ENCODE measurements at places on chromosomes 3 and 15. TPM values are rescaled to one million over a fixed set of nuclear protein-coding genes. Genes with fewer than 3 reads are reported as not detected.

Gene ZNF662
- 7.7 TPM for total RNA-seq

Gene COL6A5
- not detected for total RNA-seq

DNA sequence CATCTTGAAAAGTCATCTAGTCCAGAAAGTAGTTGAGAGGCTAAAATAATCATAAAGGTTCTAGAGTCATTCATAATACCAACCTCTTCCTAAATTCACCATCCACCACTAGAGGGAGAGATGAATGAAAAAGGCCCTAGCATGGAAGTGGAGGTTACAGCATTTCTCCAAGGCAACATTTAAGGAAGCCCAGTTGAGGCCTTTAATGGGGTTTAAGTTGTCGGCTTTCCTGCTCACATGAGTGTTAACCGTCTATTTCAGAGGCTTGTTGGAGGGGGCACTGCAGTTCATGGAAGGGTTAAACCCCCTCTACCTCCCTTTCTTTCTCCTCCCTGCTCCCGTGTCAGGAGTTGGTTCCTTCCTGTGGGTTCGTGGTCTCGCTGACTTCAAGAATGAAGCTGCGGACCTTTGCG, 3.8 kb upstream of the SLCO3A1 start:
- DNase-seq = no peak

DNA sequence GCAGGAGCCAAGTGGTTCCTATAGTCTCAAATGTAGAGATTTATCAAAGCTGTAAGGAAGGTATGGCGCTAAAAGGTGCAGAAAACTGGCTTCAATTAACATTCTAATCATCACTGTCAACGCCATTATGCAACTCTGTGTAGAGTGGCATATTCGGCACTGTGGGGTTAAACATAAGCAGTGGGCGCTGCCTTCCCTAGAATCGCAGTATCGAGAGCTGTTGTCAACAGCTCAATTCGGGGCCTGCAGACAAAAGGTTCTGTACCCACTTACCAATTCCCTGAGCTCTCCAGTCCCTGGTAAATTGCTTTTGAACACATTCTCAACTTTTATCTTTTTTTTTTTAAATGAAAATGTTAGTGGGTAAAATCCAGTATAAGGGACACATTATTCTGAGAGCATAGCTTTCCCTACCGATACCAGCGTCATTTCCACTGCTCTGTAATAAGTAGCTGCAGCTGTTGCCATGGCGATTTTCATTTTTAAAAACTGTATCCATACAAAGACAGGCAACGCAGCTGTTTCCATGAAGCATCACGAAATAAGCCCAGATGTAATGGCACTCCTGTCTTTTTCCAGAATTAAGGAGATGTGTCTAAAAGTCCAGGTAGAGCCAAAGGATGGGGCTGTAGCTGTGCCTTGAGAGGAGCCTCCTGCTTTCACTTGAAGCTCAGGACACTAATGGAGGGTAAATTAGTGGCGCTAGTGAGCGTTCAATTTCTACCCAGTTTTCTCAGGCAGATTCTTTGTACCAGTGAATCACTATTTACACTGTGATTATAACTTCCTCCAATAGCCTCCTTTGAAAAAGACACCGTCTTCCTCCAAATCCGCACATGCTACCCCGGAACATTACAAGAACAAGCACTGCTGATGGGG, 250.3 kb downstream of the SLC9A9 start:
- no peak for DNase-seq

DNA sequence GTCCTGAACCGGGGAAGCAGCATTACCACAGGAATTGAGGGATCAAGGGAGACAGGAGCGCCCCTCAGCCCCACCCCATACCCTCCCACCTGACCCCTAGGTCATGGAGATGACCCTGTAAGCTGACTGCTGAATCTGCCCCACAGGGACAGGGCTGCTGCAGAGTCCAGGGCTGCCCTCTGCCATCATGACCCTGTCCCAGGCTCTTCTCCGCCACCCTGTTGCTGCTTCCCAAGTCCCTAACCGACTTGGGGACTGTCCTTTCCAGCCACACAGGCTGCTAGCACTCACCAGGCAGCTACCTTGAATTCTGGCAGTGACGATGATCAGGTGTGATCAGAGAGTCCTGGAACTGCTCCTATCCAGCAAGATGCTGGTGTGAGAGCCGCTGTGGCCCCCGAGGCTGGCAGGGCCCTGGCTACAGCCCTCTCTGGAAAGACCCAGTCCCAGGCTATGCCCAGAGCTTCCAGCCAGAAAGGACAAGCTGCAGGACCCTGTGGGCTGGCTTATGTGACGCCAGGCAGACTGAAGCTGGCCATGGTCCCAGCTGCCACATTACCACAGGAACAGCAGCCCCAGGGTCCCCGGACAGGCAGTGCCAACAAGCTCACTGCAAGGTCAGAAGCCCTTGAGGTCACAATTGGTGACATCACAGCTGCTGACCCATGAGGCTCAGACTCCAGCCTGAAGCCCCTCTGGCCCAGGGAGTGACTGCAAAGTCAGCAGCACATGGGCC, at the start of gene C3orf22:
C3orf22 (minus strand) TSS at position 597 of the 736 bp plus-strand sequence. CDS start 5,542 bp downstream, outside the sequence.
- DNase-seq = no peak

GRCh38 chr3:178480274-178480673, 56.0 kb upstream of the KCNMB2 start:
- DNase-seq = no peak

GRCh38 chr15:63605036-63605435, 7.8 kb downstream of the FBXL22 start:
- no peak for DNase-seq

DNA sequence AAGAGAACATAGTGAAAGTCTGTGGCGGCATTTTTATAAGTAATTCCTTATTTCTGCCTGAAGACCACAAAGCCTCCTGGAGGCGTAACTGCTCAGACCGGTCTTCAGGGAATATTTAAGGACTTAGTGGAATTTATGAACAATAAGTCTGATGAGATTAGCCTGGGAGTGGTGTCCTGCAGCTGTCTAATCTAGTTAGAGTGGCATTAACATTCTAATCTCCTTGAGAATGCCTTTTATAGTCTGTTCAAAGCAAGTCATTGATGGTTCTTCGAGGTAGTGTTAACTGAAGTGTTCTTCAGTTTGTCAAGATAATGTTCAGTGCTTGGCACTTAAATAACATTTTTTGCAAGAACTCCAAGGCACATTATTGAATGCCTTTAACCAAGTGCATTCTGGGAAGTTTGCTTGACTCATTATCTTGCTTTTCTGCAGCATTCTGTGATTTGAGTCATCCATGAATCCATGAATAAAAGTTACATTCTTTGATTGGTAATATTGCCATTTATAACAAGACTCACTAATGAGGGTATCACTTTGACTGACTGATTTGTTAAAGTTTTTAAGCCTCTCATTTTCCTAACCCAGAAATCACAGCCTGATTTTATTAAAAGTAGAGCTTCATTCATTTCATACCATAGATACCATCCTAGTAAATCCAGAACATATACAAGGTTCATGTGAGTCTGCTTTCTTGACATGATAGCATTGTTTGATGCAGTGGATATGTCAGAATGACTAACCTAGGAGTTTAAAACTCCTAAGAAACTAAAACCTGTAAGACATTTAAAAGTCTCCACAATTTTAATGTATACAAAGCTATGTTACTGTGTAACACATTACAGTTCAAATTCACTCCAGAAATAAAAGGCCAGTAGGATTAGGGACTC, 12.5 kb downstream of the RBM5 start:
- no peak for DNase-seq

DNA sequence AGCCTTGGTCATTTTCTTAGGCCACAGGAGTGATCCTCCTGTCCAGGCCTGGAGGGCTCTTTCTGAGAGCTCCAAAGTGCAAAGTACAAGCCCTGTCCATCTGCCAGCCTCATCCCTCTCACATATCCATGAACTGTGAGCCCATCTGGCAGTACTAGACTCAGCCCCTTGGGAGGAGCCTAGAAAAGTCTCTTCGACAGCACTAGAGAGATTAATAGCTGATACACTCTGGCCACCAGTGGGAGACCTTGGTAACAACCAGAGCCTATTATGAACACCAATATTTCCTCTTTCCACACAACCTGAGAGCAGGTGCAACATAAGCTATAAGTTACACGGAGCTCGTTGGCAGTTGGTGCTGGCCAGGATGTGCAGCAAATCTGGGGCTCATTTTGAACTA, 59.5 kb upstream of the DCLK3 start:
- no peak for DNase-seq

Data from ascending aorta (tissue), 2 donors.